ENCODE measurements at places on chromosomes 7 and 10.

DNA sequence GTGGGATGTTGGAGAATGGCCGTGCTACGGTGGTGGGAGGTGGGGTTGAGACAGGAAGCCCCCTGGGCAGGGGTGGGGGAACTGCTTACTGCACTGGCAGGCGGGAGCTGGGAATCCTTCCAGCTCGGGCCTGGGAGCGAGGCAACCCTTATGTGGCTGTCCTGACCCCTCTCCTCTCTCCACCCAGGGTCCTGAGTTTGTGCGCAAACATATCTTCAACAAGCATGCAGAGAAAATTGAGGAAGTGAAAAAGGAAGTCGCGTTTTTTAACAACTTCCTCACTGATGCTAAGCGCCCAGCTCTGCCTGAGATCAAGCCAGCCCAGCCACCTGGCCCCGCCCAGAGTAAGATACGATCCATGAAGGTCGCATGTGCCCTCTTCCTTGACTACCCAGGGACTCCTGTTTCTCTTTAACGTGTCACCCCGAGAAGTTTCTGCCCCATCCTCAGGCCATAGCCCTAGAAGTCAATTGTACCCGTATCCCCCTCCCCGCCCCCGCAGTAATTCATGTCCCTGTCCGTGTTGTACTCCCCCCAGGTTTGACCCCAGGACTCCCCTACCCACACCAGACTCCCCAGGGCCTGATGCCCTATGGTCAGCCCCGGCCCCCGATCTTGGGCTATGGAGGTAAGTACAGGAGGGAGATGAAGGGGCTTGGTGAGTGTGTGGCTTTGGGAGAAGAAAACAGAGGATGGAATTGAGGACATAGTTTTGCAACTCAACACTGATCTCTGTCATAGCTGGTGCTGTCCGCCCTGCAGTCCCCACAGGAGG lies 1.8 kb downstream of the UFSP1 start:
- DNase-seq: no peak

- no peak for DNase-seq
Measured at GRCh38 chr7:102215256-102215655, 71.4 kb upstream of the SH2B2 start.

DNA sequence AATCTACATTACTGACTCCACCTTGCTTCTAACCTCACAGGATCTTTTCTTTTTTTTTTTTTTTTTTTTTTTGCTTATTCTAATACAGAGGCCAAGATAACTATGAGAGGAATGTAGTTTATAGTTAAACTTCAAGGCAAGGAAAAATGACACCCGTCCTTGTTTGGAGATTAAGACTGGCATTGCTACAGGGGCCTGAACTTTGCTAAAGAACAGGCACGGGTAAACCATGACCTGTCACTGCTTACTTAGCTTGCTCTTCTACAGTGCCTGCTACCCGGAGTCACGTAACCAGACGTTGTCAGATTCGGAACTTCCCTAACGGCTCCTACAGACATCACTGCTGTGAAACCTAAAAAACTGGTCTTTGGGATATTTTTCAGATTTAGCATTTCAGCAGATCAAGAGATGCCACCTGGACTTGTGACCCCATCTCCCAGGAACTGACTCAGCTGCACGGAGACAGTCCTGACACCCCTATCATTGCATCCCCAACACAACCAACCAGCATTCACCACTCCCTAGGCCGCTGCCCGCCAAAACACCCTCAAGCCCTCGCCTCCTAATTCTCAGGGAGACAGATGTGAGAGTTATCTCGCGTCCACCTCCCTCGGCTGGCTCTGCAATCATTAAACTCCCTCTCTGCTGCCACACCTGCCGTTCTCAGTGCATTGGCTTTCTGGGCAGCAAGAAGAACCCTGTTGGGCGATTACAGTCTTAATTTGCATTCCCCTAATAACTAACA lies 27.5 kb downstream of the MAD1L1 start:
- DNase-seq: no peak

- peak; percentile 38 for DNase-seq
Measured at GRCh38 chr7:143408686-143409561, at the start of gene EPHA1. EPHA1 (minus strand) TSS chr7:143408856; CDS start chr7:143408805, 51 bp downstream.

GRCh38 chr7:31857172-31857571 lies 170.2 kb downstream of the PPP1R17 start:
- DNase-seq: no peak

DNA sequence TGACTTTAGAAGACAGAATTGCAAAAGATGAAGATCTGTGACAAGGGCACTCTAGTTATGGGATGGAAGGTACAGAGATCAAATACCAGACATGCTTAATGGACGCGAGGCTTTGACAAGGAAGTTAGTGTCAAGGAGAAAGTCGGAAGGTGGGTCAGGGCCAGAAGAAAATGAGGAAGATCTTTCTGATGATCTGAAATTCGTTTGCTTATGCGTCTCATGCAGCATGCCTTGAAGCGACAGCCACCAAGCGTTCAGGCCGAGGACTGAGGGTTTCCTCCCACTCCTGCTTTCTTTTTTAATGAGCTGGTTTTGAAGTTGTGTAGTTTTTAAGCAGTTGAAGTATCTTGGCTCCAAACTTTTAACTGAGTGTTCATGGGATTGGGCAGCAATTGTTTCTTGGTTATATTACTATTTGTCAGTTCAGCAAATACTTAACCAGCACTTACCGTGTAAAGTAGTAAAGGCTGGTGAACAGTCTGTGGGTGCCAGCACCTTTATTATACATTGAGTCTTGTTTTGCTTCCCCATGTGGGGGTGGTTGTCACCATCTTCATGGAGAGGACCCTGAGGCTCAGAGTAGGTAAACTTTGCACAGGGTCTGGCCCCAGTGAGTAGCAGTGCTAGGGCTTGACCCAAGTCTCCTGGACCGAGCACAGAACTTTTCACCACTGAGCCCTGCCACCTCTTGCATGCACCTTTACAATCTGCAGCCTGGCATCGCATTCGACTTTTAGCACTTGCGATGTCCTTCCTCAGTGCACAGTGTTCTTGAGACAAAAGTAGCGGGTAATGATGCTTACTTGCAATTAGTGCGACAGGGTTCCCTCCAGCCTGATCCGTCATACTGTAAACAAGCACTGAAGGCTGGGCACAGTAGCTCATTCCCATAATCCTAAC lies 14.3 kb upstream of the BHLHA15 start:
- no peak for DNase-seq

Measured in stimulated activated CD4-positive, alpha-beta T cell treated with anti-CD3 and anti-CD28 coated beads, Interleukin-2, amount 100 ng/mL, for 4 hours (primary cell).